ENCODE measurements at places on chromosomes 1 and 21.

GRCh38 chr1:162498496-162498810 lies 835 bp downstream of the UHMK1 start:
- no peak for DNase-seq

DNA sequence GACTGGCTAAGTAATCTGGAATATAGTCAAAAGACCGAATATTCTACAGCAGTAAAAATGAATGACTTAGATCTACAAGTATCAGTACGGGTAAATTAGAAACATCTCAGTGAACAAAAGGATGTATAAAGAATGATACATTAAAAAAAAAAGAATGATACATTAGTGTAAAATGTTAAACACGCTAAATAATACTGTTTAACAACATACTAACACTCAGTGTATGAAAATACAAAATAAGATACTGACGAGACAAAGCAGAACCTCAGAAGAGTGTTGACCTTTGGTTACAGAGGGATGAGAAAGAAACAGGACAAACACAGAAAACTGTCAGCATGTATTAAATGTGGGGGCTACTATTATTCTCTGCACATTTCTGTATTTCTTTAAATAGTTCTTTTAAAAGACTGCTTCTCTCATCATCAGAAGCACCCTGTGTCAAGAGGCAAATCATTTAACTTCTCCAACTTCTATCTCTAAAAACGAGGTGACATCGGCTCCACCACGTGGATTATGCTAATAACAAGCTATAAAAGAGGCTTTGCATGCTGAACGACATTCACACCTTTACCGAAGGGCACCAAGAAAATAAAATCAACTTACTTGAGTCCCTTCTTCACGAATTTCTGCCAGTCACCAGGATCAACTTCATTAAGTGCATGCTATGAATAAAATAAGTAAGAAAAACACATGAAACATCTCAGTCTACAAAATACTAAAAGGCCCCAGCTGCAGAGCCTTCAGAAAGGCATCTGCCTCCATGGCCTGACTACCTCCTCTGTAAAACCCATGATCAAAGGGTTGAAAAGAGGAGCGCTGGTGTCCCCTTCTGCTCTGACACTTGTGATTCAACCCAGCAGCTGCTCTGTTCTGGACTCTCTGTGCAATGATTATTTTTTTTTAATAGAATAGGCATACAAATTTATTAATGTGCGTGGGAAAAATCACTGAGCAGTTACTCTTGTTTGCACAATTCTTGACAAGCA lies 42.5 kb downstream of the MRAP start:
- DNase-seq, result no peak

- DNase-seq, result no peak
Measured at GRCh38 chr1:234647758-234648157, 37.8 kb upstream of the IRF2BP2 start.

DNA sequence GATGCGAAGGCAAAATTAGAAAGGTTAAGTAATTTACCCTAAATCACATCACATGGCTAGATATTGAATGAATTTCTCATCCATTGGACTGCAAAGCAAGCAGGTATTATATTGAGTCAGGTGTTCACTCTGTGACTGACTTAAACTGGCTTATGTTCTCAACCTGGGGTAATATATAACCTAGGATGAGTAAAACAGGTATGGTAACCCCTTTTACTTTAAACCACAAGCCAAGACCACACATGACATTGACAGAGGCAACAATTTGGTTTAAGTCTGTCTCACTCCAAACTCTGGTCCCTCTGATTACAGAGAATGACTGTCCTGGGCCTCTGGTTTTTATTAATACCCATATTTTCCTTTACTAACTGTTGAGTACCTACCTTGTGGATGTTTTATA lies 33.3 kb downstream of the MAEL start:
- DNase-seq, result no peak

DNA sequence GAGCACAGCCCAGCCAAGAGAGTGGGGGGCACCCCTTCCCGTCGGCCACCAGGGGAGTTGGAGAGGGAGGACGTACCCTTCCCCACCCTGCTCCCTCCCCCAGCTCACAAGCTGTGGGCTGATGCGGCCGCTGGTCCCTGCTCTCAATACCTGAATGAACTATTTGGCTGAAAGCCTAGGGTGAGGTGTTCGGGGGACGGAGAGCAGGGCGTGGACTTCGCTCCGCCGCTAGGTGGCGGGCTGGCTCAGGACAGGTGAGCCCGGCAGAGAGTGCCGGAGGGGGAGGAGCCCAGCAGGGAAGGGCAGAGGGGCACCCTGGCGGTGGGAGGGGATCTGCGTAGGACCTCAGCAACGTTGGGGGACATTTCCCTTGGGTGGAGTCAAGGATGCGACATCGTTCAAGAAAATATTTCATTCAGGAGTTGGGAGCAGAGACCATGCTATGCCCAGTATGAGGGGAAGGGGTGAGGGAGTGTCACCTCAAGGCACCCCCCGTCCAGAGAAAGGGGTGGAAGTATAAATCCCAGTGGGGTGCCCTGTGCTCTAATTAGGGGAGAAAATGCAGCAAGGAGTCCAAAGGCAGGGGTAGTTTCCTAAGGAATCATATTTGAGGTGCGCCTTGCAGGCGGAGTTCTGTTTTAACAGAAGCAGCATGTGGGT lies 12.0 kb upstream of the RHBG start:
- peak; percentile 79 for DNase-seq

DNA sequence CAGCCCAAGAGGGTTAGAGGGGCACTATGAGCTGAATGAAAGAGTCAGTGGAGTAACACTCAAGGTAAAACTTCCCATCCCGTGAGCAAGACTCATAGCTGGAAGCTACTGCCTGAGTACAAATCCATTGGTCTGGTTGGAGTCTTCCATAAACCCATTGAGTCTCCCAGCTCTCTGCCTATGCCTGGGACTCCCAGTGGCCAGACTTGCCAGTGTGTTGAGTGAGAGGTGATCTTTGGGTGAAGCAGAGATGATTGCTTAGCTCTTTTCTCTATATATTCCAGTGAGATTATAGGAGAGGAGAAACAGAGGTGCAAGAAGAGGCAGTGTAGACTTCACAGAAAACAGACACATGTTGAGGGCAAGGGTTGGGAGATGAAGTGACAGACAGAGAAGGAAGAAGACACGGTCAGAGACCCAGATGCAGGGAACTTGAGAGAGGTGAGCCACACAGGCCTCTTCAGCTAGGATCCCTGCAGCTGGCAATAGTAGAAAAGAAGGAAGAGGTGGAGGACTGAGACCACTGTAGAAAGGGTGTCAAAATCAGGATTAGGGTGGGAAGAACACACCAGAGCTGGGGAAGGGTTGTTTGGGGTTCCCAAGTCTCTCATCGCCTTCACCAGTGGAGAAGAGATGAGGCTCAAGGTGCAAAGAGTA lies 3.7 kb downstream of the FOXD2 start:
- no peak for DNase-seq

GRCh38 chr1:153973071-153973470 lies 4.4 kb downstream of the JTB start:
- DNase-seq, result no peak

- no peak for DNase-seq
Measured at GRCh38 chr1:175005085-175005783, 5.5 kb downstream of the CACYBP start.

DNA sequence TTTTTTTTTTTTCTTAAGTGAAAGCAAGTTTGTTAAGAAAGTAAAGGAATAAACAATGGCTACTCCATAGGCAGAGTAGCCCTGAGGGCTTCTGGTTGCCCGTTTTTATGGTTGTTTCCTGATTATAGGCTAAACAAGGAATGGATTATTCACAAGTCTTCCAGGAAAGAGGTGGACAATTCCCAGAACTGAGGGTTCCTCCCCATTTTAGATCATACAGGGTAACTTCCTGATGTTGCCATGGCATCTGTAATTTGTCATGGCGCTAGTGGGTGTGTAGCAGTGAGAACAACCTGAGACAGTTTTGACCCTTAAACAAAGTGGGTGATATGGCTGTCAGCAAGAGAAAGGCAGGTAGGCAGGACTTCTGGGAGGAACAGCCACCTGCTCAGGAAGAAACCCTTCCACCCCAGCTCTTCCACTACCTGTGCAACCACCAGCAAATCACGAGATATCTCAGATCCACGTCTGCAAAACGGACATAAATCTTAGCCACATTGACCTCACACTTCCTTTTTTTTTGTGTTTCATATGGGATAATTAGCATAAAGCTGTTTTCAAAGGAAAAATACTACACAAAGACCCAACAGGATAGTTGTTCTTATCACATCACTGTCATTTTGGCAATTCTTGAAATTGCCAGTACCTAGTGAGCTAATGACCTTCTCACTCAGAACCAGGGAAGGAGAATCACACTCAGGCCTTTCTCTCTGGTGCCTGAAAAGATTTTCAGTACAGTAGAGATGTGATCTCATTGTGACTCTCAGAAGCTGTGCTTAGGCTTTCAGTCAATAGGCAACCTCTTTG lies 34.8 kb upstream of the DUSP10 start:
- DNase-seq, result no peak

DNA sequence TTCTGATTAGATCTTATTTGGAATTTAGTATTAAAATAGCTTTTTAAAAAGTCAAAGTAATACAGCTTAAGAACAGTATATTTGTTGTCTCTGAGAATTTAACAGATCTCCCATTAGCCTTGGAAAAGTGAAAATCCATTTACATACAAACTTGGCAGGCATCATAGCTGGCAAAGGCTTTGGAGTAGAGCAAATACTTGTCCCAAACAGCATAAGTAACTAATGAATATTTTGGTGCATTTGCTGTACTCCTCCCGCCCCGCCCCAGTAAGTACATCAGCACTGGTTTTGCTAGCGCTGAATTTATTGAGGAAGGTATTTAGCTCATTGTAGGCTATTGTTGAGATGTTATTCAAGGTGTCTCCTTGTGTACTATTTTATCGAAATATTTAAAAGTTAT lies 417.7 kb upstream of the KAZN start:
- no peak for DNase-seq

- DNase-seq, result peak; percentile 61
Measured at GRCh38 chr1:244863491-244864252, 671 bp downstream of the HNRNPU start.

- DNase-seq, result no peak
Measured at GRCh38 chr1:181124291-181124751, 35.8 kb downstream of the IER5 start.

DNA sequence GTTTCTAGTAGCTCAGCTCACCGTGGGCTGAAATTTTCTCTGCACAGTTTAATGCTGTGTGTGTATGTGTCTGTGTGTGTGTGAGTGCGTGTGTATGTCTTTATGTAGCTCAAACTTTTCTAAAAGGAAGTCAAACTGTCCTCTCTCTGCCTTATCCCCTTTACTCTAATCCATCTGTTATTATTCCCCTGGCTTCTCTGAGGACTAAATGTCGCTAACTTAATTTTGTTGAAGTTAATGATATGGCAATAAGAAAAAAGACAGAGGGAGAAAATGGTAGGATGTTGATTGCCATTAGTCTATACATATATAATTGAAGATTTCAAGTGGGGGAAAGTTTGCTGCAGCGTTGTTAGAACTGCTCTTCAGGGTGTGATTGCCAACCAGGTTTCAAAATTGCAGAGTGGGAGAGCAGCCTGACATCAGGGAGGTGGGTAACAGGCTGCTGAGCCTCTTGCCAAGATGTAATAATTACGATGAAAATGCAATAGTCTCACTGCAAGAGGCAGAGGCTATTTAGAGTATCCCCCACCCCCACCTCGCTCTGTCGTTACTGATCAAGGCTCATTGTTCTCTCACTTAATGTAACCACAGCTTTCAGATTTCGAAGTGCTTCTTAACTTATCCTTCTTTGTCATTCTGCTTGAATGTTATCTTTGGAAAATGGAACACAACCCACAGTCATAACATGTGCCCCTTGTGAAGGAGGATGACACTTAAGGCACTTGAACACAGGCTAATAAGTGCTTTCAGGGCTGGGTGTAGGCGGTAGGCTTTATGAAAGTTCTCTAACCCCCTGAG lies 559.0 kb upstream of the PLXNA2 start:
- DNase-seq, result no peak

- no peak for DNase-seq
Measured at GRCh38 chr1:246843876-246844275, 87.9 kb downstream of the AHCTF1 start.

DNA sequence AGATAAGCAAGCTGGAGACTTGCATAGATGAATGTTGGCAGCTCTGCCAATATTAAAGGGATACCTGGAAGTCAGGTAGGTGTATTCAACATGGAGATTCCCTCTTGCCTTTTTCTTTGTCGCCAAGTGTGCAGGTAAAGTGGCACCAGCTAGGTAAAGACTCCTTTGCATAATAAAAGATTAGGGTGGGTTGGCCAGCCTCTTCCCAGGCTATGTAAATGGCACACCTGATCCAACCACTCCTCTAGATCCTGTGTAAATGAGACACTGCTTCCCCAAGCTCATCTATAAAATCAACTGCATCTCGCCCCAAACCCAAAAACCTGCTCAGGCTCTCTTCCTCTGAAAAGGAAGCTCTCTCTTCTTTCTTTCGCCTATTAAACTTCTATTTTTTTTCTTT lies 100.8 kb upstream of the DSCAM start:
- no peak for DNase-seq

DNA sequence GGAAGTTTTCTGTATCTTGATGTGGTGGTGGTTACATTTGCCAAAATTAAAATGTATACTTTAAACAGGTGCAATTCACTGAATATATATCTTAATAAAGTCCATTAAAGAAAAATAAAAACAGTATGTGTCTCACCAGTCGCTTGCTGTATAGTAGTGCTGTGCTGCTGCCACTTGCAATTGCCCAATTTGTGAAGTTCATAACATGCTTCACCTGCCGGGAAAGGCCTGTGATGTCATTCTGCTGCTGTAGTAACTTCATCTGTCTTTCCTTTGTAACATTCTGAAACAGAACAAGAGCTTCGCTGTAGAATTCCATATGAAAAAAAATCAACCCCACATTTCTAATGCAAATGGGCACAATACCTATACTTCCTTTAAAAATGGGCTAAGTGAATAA lies 83.4 kb downstream of the TRIM33 start:
- no peak for DNase-seq

DNA sequence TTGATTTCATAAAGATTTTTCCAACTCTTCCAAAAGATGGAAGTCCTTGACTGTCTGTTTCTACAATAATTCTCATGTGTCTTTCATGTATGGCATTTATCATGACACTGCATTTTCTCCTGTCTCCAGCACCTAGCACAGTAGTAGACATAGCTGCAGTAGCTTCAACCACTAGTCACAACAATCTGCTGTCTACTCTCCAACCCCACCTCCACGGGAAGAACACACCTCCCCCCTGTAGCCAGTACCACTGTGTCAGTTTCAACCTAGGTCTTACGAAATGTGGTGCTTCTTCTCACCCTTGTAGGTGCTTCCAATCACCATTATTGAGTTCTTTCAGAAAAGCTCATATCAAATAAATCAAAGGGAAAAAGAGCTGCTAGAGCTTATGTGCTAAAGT lies 425.1 kb upstream of the ADAMTS5 start:
- DNase-seq, result no peak

DNA sequence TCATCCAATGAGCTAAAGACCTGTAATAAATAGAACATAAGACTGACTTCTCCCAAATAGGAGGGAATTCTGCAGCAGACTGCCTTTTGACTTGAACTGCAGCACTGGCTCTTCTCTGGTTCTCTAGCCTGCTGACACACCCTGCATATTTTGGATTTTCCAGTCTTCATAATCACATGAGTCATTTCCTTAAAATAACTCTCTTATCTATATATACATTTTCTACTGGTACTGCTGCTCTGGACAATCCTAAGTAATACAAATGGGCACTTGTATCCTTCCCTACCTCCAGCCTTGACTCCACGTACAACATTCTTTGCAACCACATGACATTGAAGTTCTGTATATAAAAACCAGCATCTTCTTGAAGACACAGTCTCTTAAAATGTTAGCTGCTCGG lies 429.4 kb upstream of the TMPRSS15 start:
- no peak for DNase-seq
